KBM-7 (cell line): ENCODE measurements at places on chromosomes 6 and 20.

DNA sequence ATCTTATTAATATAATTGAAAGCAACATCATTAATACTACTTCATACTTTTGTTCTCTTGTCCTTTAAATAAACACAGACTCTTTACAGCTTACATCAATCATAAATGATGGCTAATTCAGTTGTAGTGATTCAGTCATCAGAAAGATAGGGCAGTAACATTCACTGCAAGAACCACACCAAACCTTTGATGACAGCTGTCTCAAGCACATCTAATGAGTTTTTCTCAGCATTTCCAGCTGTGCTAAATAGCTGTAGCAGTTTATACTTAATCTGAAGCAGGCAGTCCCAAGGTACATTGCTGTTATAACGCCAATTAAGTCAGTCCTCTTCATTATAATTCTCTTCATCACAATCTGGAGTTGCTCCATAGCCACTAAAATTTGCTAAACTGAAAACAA lies 45.7 kb downstream of the PREP start:
- no peak for DNase-seq

DNA sequence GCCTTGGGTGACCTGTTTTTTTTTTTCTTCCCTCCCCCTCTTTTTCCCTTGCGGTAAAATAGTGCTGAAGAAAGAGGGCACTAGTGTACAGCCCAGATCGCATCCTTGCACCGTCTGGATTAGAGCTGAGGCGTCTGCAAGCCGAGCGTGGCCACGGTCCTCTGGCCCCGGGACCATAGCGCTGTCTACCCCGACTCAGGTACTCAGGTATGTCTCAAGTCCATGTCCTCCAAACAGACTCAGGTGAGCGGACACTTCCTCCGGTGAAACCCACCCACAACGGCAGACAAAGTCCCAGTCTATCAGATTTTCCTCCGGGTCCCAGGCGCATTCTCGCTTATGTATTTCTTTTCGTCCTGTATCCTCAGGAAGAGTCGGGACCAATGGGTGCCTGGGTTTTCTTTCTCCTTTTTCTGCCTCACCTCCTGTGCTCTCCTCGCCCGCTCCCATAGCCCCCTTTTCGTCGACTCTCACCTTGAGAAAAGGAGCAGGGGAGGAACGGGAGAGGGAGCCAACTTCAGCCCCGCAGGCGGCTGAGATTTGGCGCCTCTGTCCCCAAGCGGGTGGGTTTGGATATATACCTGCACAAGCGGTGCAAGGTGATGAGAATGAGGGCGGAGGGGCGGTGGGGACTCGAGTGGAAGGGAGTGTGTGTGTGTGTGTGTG lies 1.1 kb upstream of the GRM1 start:
- DNase-seq, result no peak

DNA sequence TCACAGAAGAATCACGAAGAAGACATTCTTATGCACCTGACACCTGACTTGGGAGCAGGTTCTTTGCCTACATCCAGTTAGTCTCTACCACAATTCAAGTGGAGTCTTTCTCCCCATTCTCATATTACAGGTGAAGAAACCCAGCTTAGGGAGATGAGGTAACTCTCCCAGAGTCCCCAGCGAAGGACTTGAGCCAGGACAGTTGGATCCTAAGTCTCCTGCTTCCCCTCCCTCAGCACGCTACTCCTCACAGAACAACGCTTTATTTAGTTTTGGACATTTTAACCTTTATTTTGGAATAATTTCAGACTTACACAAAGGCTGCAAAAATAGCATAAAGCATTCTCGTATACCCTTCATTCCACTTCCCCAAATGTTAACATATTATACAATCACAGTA lies 824 bp upstream of the CSTL1 start:
- DNase-seq, result no peak

DNA sequence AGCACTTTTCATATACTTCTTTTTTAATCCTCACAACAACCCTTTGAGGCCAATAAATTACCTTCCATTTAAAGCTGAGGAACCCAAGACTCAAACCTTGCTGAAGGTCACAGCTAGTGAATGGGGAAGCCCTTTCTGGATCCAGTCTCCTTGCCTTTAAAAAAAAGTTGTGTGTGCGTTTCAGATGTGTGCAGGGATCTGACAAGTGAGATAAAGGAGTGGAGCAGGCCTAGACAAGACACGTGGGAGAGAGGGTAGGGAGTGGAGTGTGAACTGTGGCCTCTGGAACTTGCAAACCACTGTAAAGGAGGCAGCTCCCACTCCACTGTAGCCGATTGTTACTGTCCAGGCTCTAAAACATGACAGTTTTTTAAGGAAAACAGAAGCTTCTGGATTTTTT lies 1.9 kb downstream of the KLHL32 start:
- DNase-seq, result peak; percentile 4
